Heart right ventricle (tissue), 16 donors: ENCODE measurements at places on chromosomes 3 and 15.

- DNase-seq, result peak; percentile 95
Observed at GRCh38 chr3:49021813-49022687, at the start of gene NDUFAF3. TSS of gene NDUFAF3 (plus strand) at chr3:49022121. CDS start at chr3:49022145, 24 bp downstream.

DNA sequence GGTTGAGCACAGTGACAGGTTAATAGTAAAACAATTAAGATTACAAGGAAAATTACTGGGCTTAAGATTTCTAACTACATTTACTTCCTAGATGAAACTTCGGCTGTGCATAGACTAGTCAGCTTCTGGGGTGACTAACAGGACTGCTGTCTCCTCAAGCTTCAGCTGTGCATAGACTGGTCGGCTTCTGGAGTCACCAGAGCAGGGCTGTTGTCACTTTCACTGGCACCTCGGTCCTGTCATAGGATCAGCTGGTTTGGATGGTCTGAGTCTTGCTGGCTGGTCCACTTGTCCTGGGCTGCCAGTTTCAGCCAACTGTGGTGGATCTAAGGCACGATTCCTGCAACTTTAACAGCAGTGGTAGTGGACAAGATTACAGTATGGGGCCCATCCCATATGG lies 23.9 kb upstream of the ACAD9 start:
- DNase-seq, result no peak

- DNase-seq, result no peak
Observed at GRCh38 chr3:53815067-53815466, 31.2 kb downstream of the CHDH start.

- DNase-seq, result no peak
Observed at GRCh38 chr15:89034305-89034704, 54.0 kb upstream of the ABHD2 start.

- DNase-seq, result no peak
Observed at GRCh38 chr3:177451301-177451750, 254.0 kb upstream of the TBL1XR1 start.

DNA sequence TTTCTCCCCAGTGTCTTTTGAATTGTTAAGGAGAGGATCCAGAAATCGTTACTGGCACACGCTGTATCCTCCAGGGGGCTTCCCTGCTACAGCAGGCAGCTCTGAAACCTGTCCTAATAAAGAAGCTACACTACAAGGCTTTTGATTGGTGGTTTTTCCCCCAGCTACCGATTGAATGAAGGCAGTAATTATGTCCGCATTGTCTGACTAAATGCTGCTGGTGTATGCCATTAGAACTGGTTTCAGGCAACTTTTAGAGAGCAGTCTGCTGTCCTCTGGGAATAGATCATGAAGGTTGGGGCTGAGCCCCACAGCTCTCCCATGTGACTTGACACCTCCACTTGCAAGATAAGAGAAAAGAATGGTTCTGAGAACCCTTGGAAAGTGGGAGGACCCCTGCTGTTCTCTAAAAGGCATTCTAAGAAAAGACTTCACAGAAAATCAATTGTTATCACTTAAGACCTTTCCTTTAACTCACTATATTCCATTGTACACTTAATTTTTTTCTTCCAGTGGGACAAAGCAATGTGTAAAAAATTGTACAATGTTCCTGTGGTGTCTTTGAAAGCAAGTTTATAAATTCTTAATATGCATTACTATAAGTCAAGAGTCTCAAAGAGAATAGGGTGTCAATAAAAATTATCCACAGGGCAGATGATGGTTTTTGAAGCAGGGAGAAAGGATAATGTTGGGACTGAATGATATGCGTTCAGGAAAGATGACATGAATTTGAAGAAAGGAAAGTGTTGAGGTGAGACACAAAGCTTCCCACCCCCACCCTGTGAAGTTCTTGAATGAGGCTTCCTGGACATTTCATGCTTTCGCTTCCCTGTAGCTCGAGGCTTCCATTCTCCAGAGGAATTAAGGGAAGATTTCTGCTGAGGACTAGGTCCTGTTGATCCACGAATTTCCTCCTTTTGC lies 53.0 kb upstream of the DAZL start:
- no peak for DNase-seq

- DNase-seq, result no peak
Observed at GRCh38 chr3:23431764-23432163, 228.6 kb downstream of the UBE2E2 start.

DNA sequence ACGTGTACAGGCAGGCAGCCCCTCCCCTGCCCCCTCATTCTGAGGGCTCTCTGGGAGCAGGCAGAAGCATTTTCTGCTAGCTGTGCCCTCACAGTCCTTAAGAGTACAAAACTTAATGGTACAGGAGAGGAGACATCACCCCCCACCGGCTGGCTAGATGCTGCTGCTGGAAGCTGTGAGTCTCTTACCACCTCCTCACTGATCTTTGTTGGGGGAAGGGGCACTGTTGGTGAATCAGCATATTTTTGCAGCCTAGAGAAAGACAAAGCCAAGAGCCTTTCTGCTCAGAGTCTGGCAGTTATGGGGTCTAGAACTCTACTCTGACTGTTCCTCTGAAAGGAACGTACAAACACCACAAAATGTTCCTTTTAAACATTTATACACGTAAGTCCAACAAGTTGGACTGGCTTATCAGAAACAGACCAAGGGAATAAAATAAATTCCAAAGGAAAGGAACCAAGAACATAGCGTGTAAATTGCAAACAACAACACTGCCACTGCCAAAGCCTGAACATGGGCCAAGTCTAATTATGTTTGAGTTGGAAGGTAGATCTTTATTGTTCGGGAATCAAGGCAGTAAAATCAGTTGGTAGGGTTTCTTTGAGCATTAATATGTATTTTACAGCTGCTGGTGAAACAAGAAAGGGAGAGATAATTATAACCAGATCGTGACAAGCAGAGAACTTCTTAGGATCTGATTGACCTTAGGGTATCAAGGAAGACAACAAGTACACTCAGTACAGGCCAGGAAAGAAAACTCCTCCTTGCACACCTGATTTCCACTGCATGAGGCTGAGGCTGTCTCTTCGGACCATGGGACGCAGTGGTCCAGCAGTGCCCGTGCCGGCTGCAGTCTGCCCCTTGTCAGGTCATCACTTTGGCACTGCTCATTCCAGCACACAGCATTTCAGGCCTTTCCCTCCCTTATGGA lies 27.4 kb downstream of the CLK3 start:
- DNase-seq, result no peak

DNA sequence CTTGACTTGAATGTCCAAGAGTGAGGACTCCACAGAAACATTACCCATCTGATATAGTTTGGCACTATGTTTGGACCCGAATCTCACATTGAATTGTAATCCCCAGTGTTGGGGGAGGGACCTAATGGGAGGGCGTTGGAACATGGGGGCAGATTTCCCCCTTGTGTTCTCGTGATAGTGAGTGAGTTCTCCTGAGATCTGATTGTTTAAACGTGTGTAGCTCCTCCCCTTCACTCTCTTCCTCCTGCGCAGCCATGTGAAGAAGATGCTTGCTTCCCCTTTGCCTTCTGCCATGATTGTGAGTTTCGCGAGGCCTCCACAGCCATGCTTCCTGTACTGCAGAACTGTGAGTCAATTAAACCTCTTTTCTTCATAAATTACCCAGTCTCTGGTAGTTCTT lies 273.9 kb upstream of the TBC1D5 start:
- no peak for DNase-seq

GRCh38 chr15:70608144-70608543 lies 155.2 kb downstream of the UACA start:
- peak; percentile 48 for DNase-seq
